Activated CD4-positive, alpha-beta memory T cell treated with anti-CD3 and anti-CD28 coated beads, Interleukin-2, amount 10 ng/mL, durations not matched to agents 7 days and 5 days (primary cell): ENCODE measurements at places on chromosomes 5 and 9. TPM values are rescaled to one million over a fixed set of nuclear protein-coding genes. Genes with fewer than 3 reads are reported as not detected.

DNA sequence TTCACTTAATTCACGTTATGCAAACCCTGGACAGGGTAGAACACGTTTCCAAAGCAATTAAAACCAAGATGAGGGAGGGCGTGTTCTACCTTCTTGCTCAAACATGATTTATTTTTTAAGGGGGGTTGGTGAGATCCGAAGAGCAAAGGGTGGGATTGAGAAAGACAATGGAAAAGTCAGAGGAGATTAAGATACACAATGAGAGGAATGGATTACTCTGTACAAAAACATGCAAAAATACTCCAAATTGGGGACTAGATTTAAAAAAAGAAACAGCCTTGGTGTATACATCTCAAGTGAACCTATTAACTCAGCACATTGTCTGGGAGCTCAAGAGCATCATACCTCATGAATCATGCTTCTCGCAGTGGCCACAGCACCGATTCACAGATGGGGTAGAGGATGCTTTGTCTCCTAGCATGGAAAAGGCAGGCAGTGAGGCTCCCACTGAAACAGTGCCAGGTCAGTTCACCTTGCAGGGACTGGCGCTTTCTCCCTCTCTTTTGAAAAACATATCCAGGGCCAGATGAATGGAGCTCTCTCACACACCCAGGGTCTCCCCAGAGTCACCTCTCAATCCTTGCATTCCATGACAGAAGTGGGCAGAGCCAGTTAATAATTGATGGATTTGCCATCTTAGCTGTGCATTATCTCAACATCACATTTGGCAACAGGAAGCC is 459.7 kb downstream of the BNC2 start:
- H3K4me3 ChIP-seq, result no peak overlapping the region
- no peaks in the 10 kb centered on the region for H3K36me3 ChIP-seq
- H3K4me1 ChIP-seq, result no peaks in the 10 kb centered on the region
- H3K27me3 ChIP-seq, result no peaks in the 10 kb centered on the region

GRCh38 chr5:11364531-11364930 is 539.7 kb downstream of the CTNND2 start:
- no peak overlapping the region for H3K4me3 ChIP-seq
- no peak overlapping the region for H3K27ac ChIP-seq
- no peak for DNase-seq
- H3K36me3 ChIP-seq, result no peaks in the 10 kb centered on the region

DNA sequence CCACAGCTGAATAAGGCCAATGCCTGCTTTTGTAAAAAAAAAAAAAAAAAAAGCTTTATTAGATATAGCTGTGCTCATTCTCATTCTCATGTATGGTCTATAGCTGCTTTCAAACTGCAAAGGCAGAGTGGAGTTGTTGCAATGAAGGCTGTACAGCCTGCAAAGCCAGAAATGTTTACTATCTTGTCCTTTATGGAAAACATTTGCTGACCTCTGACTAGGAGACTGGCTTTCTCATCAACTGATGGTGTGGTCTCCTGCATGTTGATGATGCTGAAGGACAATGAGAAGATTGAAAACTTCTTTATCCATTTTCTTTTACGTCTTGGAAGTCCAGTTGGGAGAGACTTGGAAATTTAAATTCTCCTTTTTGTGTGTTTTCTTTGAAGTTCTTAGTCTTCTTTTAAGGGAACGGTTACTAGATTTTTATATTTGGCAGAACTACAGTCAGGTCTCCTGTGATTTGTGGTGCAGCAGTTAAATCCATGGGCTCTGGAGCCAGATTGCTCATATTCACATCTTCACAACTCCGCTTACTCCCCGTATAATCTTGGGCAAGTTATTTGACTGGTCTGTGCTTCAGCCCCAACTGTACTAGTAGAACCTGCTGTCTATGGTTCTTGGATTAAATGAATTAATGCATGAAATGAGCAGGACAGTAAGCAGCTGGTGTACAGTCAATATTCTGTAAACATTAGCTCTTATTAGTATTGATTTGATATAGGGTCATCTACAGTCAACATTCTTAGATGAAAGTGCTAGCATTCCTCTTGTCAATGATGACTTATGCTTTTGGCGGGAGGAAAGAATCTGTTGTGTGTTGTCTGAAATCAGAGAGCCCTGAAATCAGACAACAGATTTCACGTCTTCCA is 39.7 kb upstream of the BASP1 start:
- no peaks in the 10 kb centered on the region for H3K36me3 ChIP-seq
- DNase-seq, result no peak
- H3K27me3 ChIP-seq, result no peaks in the 10 kb centered on the region
- H3K4me1 ChIP-seq, result no peaks in the 10 kb centered on the region

GRCh38 chr9:121558473-121558872 is 58.8 kb upstream of the GGTA1 start:
- peaks cover 8% of the 10 kb centered on the region for H3K27me3 ChIP-seq
- H3K4me1 ChIP-seq, result peaks cover 14% of the 10 kb centered on the region
- H3K27ac ChIP-seq, result no peak overlapping the region
- H3K36me3 ChIP-seq, result no peaks in the 10 kb centered on the region

- H3K4me3 ChIP-seq, result no peak overlapping the region
- H3K4me1 ChIP-seq, result peaks cover 8% of the 10 kb centered on the region
- no peak overlapping the region for H3K27ac ChIP-seq
Measured at GRCh38 chr5:138911441-138911840, 36.3 kb upstream of the LRRTM2 start.

DNA sequence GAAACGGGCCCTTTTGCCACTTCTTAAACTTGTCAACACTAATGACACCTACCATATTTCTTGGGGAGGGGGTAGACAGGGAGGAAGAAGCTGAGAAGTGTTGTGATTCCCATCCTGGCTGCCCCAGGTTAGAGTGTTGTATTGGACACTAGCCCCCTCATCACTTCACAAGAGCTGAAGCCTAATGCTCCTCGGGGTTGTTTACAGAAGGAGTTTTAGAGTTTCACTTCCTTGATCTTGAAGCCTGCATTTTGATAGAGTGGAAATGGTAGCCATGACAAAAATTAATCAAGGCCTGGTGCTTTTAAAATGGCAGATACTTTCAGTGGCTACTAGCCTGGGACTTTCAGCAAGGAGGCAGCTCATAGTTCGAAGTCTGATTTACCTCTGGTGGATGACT is 11.0 kb upstream of the FAM120AOS start:
- peaks cover 32% of the 10 kb centered on the region for H3K36me3 ChIP-seq
- H3K27ac ChIP-seq, result peak overlapping the region; percentile 96

DNA sequence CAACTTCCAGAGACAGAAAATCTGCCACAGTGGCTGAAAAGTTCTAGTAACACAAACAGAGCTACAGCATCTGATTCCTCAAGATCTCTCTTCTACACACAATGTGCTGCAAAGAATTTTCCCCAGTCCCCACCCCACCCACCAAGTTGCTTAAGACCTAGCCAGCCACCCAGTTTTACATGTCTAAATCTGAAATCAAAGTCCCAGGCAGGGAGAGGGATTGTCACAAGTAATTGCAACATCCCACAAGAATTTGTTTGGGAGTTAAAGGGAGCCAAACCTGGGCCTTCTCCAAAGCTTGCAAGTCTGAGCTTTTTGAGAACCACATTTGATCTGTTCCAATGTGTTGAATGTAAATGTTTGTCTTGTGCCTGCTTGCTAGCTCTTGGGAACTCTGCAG is 15.5 kb downstream of the IGIP start:
- no peak overlapping the region for H3K27ac ChIP-seq
- no peak overlapping the region for H3K4me3 ChIP-seq
- peaks cover 11% of the 10 kb centered on the region for H3K27me3 ChIP-seq
- H3K36me3 ChIP-seq, result no peaks in the 10 kb centered on the region
- peaks cover 12% of the 10 kb centered on the region for H3K4me1 ChIP-seq

DNA sequence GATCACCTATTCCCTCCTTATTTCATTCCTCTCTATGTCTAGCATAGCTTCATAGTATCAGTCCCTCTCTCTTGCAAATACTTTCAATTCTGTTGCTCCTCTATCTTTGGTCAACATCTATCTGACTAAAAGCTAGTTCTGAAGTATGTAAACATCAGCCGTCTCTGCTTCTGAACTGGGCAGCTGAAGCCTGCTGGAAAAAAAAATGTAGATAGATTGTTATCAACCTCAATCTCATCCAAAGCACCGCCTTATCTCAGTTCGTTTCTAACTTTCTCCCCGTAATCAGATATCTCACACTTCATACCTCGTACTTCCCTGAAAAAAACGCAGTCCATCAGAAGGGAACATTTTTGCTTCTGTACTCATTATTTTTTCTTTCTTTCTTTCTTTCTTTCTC is 4.5 kb upstream of the SEMA6A start:
- H3K27ac ChIP-seq, result no peak overlapping the region
- H3K4me1 ChIP-seq, result peaks cover 19% of the 10 kb centered on the region
- peaks cover 55% of the 10 kb centered on the region for H3K27me3 ChIP-seq
- H3K36me3 ChIP-seq, result no peaks in the 10 kb centered on the region
- no peak for DNase-seq

- DNase-seq, result no peak
- peaks cover 68% of the 10 kb centered on the region for H3K36me3 ChIP-seq
- H3K4me3 ChIP-seq, result no peak overlapping the region
- no peak overlapping the region for H3K27ac ChIP-seq
- no peaks in the 10 kb centered on the region for H3K27me3 ChIP-seq
Measured at GRCh38 chr5:171407234-171407633, 12.2 kb upstream of the FGF18 start.

GRCh38 chr5:17898766-17899165 is 264.5 kb downstream of the TAF11L14 start:
- DNase-seq, result no peak
- no peak overlapping the region for H3K27ac ChIP-seq
- no peak overlapping the region for H3K4me3 ChIP-seq
- H3K36me3 ChIP-seq, result no peaks in the 10 kb centered on the region

- no peaks in the 10 kb centered on the region for H3K27me3 ChIP-seq
- DNase-seq, result no peak
- no peak overlapping the region for H3K27ac ChIP-seq
- no peaks in the 10 kb centered on the region for H3K4me1 ChIP-seq
Measured at GRCh38 chr9:108751369-108751768, 104.4 kb downstream of the ACTL7B start.

DNA sequence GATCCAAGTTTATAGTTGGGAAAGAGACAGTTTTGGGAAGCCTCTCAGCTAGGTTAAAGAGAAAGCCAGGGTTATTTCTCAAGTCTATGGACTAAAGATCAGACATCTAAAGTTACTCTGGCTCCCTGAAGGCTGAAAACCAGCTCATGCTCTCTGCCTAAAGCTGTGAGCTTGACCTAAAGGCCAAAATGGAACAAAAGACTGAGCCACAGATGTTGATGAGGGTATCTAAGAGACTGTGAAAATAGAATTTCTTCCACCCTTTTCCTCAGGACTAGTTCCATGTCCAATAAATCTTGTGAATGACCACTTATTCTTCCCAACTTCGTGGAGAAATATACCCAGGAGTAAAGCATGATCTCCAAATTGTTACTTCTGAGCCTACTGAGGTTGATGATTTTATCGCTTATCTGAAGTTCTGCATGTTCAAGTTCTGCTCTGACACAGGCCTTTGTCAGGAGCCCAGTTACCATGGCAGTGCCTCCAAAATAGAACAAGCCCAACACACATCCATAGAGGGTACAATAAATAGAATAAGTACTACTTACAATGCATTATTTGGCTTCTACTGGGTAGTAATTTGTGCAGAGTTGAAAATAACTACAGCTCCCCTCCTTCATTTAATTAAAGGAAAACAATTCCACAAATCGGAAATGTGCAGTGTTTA is 373.6 kb downstream of the NTRK2 start:
- H3K36me3 ChIP-seq, result no peaks in the 10 kb centered on the region
- no peak overlapping the region for H3K27ac ChIP-seq
- DNase-seq, result no peak
- H3K4me1 ChIP-seq, result no peaks in the 10 kb centered on the region

- no peak overlapping the region for H3K27ac ChIP-seq
- no peaks in the 10 kb centered on the region for H3K36me3 ChIP-seq
- no peak overlapping the region for H3K4me3 ChIP-seq
- H3K4me1 ChIP-seq, result peaks cover 6% of the 10 kb centered on the region
Measured at GRCh38 chr9:70427161-70427945, 12.9 kb upstream of the KLF9 start.

The UGT3A1 gene
- total RNA-seq, result not detected

The ADAMTSL2 gene
- total RNA-seq, result not detected

The TAF1L gene
- total RNA-seq, result not detected

The SH3TC2 gene
- not detected for total RNA-seq

The MAPK9 gene
- 42.5 TPM for total RNA-seq

The ELL2 gene
- total RNA-seq, result 59.0 TPM
